ENCODE measurements at places on chromosomes 16 and 17.

- H3K36me3 ChIP-seq = no peaks in the 10 kb centered on the region
- no peak for DNase-seq
- peak within 1 kb of the TSS; percentile 52 for H3K4me3 ChIP-seq
- H3K27me3 ChIP-seq = no peaks in the 10 kb centered on the region
- H3K4me1 ChIP-seq = peaks cover 49% of the 10 kb centered on the region
Observed at GRCh38 chr17:48577946-48578615, at the start of gene HOXB4. Gene HOXB4, minus strand, starts transcription at chr17:48578350. Its CDS starts 31 bp downstream, at chr17:48578319.

DNA sequence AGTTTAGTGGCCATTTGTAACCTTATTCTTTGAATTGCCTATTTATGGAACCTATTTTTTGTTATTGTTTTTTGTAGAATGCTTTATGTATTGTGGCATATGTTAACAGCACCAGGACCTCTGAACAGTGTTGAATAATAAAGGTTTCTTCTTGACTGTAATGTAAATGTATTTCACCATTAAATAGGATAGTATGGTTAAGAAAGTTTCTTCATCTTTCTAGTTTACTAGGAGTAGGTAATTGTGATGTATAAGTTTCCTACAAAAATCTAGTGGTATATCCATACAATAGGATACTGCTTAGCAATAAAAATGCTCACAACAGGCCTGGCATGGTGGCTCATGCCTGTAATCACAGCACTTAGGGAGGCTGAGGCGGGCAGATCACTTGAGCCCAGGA lies 52.3 kb downstream of the TAOK1 start:
- H3K27ac ChIP-seq = no peak overlapping the region
- H3K27me3 ChIP-seq = no peaks in the 10 kb centered on the region
- DNase-seq = no peak
- H3K36me3 ChIP-seq = peaks cover 14% of the 10 kb centered on the region

DNA sequence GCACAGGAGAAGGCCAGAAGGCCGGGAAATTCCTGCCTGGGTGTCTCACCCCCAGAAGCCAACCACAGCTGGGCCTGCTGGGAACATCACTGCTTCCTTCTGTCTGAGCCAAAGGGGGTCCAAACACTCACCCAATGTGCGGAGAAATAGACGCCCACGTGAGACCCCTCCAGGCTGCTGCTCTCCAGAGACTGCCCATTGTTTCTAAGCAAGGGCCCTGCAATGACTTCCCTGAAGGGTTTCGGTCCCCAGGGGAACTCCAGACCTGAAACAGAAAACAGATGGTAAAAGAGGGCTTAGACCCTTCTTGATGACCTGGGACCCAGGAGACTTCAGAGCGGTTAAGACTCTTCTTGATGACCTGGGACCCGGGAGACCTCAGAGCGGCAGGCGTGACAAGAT lies 41.3 kb downstream of the MRM3 start:
- H3K27ac ChIP-seq = no peak overlapping the region
- H3K4me1 ChIP-seq = no peaks in the 10 kb centered on the region
- no peaks in the 10 kb centered on the region for H3K27me3 ChIP-seq
- H3K36me3 ChIP-seq = peaks cover 14% of the 10 kb centered on the region
- no peak for DNase-seq

DNA sequence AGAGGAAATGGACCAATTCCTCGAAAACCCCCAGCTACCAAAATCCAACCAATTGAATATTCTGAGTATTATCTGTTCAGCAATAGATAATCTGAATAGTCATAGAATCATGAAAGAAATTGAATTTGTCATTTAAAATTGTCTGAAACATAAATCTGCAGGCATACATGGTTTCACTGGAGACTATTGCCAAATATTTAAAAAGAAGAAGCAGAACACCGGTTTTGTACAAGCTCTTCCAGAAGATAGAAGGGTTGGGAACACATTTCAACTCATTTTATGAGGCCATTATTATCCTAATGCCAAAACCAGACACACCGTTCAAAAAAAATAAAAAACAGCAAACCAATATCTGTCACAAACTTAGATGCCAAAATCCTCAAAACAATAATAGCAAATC lies 195.5 kb downstream of the RPTOR start:
- DNase-seq = no peak
- no peak overlapping the region for H3K27ac ChIP-seq
- no peaks in the 10 kb centered on the region for H3K4me1 ChIP-seq
- H3K36me3 ChIP-seq = no peaks in the 10 kb centered on the region
- no peaks in the 10 kb centered on the region for H3K27me3 ChIP-seq

- no peak for DNase-seq
- no peak overlapping the region for H3K4me3 ChIP-seq
- no peaks in the 10 kb centered on the region for H3K27me3 ChIP-seq
- H3K36me3 ChIP-seq = no peaks in the 10 kb centered on the region
- no peaks in the 10 kb centered on the region for H3K4me1 ChIP-seq
- H3K27ac ChIP-seq = no peak overlapping the region
Observed at GRCh38 chr16:73400951-73401350, 353.0 kb upstream of the ZFHX3 start.

GRCh38 chr17:50199803-50200456 lies 1.5 kb downstream of the COL1A1 start:
- H3K4me3 ChIP-seq = peak overlapping the region; percentile 55
- H3K4me1 ChIP-seq = peaks cover 24% of the 10 kb centered on the region
- peak overlapping the region; percentile 75 for H3K27ac ChIP-seq
- H3K27me3 ChIP-seq = no peaks in the 10 kb centered on the region
- peak; percentile 41 for DNase-seq

DNA sequence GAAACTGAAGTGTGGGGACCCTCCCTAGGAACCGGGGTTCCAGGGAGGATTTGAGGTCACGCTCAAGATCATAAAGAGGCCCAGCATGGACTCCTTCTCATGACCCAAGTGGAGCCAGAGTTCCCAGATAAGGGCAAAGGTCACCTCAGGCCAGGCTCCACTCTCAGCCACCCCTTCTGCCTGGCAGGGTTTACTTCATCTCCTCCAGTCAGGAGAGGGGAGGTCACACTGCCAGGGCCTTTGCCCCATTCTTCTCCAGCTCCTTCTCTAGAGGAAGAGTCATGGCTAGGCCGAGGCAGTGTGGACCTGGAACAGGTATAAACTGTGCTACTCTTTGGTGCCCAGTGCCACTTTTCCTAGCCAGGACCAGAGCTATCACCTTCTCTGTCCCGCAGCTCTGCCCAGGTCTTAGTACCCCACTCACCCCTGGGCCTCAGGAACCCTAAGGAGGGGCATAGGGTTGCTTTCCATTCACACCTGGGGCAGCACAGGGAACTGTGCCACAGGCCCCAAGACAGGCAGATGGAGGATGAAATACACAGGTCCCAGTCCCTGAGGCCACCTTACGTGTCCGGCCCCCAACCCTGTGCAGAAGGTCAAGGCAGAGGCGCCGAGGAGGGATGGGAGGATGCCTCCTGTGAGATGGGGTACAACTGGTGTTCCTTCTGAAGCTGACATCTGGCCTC lies 879 bp upstream of the ACSF2 start:
- no peak for DNase-seq
- peaks cover 41% of the 10 kb centered on the region for H3K4me1 ChIP-seq
- peak overlapping the region; percentile 60 for H3K4me3 ChIP-seq
- no peaks in the 10 kb centered on the region for H3K27me3 ChIP-seq

- H3K27me3 ChIP-seq = no peaks in the 10 kb centered on the region
- no peak overlapping the region for H3K4me3 ChIP-seq
- H3K36me3 ChIP-seq = no peaks in the 10 kb centered on the region
- H3K27ac ChIP-seq = no peak overlapping the region
- no peak for DNase-seq
- peaks cover 40% of the 10 kb centered on the region for H3K4me1 ChIP-seq
Observed at GRCh38 chr17:9284884-9285283, 263.6 kb downstream of the NTN1 start.

- peaks cover 6% of the 10 kb centered on the region for H3K4me1 ChIP-seq
- DNase-seq = no peak
- no peak overlapping the region for H3K27ac ChIP-seq
- H3K27me3 ChIP-seq = no peaks in the 10 kb centered on the region
Observed at GRCh38 chr17:48294020-48294805, 135.8 kb downstream of the SKAP1 start.

DNA sequence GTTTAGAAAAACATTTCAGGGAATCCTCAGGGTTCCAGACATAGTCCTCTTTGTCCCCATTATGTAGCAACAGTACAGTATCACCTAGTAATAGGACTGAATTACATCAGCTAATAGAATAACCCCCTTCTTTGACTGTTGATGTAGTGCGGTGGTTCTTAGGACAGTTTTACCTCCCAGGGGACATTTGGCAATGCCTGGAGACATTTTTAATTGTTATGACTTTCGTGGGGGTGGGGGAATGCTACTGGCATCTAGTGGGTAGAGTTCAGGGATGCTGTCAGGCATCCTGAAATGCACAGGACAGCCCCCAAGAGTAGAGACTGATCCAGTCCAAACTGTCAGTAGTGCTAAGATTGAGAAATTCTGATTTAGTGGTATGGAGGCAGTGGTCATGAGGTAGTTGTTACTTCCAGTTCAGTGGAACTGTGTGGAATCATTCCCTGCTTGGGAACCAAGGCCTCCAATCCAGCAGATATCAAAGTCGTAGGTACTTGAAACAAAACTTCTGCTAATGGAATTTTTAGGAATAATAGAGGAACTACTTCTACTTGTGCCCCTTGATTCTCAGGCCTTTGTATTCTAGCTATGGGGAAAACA lies 20.3 kb downstream of the NF1 start:
- no peak overlapping the region for H3K4me3 ChIP-seq
- H3K36me3 ChIP-seq = no peaks in the 10 kb centered on the region
- no peak for DNase-seq
- H3K27ac ChIP-seq = no peak overlapping the region
- H3K27me3 ChIP-seq = no peaks in the 10 kb centered on the region
- H3K4me1 ChIP-seq = no peaks in the 10 kb centered on the region

- no peaks in the 10 kb centered on the region for H3K4me1 ChIP-seq
- peaks cover 8% of the 10 kb centered on the region for H3K36me3 ChIP-seq
- H3K4me3 ChIP-seq = no peak overlapping the region
Observed at GRCh38 chr16:58109330-58109729, 19.9 kb downstream of the CFAP20 start.

GRCh38 chr17:77211681-77212080 lies 70.9 kb downstream of the SEC14L1 start:
- no peaks in the 10 kb centered on the region for H3K4me1 ChIP-seq
- peaks cover 59% of the 10 kb centered on the region for H3K36me3 ChIP-seq
- no peak overlapping the region for H3K4me3 ChIP-seq
- DNase-seq = no peak
- H3K27me3 ChIP-seq = no peaks in the 10 kb centered on the region

- no peak overlapping the region for H3K27ac ChIP-seq
- H3K27me3 ChIP-seq = no peaks in the 10 kb centered on the region
- H3K4me1 ChIP-seq = no peaks in the 10 kb centered on the region
- H3K36me3 ChIP-seq = peaks cover 12% of the 10 kb centered on the region
Observed at GRCh38 chr16:12679660-12680272, 123.9 kb downstream of the CPPED1 start.

DNA sequence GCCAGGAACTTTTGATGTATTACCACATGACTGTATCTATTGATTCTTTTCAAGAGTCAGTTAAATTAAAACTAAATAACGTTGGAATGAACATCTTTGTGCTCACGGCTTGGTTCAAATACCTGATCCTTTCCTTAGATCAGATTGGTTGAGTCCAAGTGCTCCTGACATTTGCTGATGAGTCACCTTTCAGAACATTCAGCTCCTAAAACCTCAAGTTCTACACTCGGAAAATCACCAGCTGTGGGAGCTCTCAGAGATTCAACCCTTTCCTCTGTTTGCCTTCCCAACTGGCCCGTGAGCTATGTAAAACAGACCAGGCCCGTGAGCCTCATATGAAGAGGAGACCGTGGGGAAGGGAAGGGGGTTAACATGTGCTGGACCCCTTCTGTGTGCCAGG lies 68.1 kb downstream of the RTN4RL1 start:
- DNase-seq = no peak
- H3K36me3 ChIP-seq = no peaks in the 10 kb centered on the region
- peaks cover 30% of the 10 kb centered on the region for H3K4me1 ChIP-seq
- H3K27ac ChIP-seq = no peak overlapping the region
- H3K4me3 ChIP-seq = no peak overlapping the region

GRCh38 chr17:13462673-13463124 lies 139.0 kb downstream of the HS3ST3A1 start:
- no peaks in the 10 kb centered on the region for H3K36me3 ChIP-seq
- no peaks in the 10 kb centered on the region for H3K27me3 ChIP-seq
- no peak for DNase-seq
- H3K4me3 ChIP-seq = no peak overlapping the region

- no peak overlapping the region for H3K4me3 ChIP-seq
- H3K27ac ChIP-seq = peak overlapping the region; percentile 55
- DNase-seq = no peak
- H3K27me3 ChIP-seq = no peaks in the 10 kb centered on the region
Observed at GRCh38 chr16:35305476-35305875, 1846.1 kb downstream of the TP53TG3F start.

DNA sequence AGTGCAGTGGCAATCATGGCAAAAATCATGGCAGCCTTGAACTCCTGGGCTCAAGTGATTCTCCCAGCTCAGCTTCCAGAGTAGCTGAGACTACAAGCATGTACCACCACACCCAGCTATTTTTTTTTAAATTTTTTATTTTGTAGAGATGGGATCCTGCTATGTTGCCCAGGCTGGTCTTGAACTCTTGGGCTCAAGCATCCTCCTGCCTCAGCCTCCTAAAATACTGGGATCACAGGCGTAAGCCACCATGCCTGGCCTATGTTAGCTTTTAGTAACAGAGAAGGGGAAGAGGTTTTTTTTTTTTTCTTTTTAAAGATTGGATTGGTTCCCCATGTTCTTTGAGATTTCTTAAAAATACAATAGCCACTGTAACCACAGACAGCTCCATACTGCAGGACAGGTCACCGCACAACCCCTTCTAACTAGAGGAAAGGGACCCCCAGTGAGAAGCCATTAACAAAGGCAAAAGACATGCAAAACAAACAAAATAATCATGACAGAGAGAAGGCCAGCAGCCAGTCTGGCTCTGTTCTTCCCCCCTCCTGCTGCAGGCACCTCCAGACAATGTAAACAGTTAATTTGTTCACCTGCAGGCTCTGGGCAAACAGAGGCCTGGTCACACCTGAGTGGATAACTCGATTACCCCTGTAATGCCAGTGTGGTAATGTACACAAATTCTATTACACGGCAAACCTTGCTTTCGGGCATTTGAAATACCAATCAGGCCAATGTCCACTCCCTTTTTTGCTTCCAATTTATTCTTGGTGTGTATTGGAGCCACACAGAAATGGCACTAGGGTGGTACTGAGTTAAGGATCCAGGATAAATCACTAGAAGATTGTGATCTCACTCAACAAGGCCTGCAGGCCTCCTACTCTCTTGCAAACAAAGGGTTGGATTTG lies 52.9 kb downstream of the SNX11 start:
- no peak overlapping the region for H3K4me3 ChIP-seq
- no peaks in the 10 kb centered on the region for H3K27me3 ChIP-seq
- H3K36me3 ChIP-seq = no peaks in the 10 kb centered on the region
- H3K4me1 ChIP-seq = no peaks in the 10 kb centered on the region
- no peak for DNase-seq

DNA sequence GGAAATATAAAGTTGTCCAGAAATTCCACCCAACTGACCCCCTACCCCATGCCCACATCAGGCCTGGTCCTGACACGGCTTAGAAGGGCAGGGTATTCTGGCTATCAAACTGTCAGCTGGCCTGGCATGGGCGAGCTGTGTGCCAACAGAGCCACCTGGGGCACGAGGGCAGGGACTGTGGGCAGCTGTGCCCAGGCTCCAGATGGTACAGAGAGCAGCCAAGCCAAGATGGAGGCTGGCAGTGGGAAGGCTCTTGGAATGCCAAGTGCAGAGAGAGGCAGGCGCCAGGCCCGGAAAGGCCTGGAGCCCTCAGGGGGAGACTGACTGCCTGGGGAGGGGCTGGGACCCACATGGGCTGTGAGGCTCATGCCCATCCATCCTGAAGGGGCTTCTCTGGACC lies 24.3 kb upstream of the PHF12 start:
- peaks cover 8% of the 10 kb centered on the region for H3K4me1 ChIP-seq
- no peak overlapping the region for H3K4me3 ChIP-seq
- H3K27ac ChIP-seq = no peak overlapping the region
- DNase-seq = no peak
- H3K36me3 ChIP-seq = no peaks in the 10 kb centered on the region

Data from esophagus squamous epithelium (tissue), 5 donors.